ENCODE measurements at places on chromosomes 13 and 19.
A peak's percentile ranks its signal among the peaks of the same experiment; 100 is the strongest.

- DNase-seq: no peak
Observed at GRCh38 chr13:45004096-45004495, 14.8 kb downstream of the GPALPP1 start.

- no peak for DNase-seq
Observed at GRCh38 chr19:32924200-32924599, 47.6 kb downstream of the CEP89 start.

- DNase-seq: no peak
Observed at GRCh38 chr13:66974174-66974573, 256.0 kb downstream of the PCDH9 start.

DNA sequence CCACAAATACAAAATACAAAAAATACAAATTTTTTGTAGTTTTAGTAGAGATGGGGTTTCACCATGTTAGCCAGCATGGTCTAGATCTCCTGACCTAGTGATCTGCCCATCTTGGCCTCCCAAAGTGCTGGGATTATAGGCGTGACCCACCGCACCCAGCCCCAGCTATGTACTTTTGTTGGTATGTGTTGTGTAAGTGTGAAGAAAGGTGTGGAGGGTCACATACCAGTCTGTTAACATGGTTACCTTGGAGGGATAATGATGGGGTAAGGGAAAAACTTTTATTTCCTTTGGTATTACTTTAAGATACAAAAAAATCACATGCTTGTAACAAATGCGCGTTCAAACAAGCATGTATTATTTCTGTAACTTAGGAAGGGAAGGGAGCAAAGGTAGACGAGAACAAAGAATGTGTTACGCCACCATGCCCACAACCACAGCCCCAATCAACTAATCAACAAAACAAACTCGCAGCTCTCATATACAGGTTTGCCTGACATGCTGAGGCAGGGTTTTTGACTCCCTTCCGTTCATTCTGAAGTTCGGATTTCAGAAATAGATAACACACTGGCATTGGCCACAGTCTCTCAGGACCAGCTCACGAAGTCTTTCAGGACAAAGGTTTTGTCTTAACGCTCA, 13.5 kb upstream of the VWA8 start:
- DNase-seq: no peak

- peak; percentile 68 for DNase-seq
Observed at GRCh38 chr19:3375221-3376090, 9.1 kb downstream of the NFIC start.

- DNase-seq: no peak
Observed at GRCh38 chr13:106753251-106753650, 185.3 kb upstream of the ARGLU1 start.

DNA sequence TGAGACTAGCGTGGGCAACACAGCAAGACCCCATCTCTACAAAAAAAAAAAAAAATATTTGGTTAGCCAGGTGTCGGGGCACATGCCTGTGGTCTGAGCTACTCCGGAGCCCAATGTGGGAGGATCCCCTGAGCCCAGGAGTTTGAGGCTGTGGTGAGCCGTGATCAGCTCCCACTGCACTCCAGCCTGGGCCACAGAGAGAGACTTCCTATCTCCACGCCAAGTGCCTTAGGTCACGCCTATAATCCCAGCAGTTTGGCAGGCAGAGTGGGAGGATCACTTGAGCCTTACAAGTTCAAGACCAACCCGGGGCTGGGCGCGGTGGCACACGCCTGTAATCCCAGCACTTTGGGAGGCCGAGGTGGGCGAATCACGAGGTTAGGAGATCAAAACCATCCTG, 8.7 kb upstream of the ADAT3 start:
- no peak for DNase-seq

DNA sequence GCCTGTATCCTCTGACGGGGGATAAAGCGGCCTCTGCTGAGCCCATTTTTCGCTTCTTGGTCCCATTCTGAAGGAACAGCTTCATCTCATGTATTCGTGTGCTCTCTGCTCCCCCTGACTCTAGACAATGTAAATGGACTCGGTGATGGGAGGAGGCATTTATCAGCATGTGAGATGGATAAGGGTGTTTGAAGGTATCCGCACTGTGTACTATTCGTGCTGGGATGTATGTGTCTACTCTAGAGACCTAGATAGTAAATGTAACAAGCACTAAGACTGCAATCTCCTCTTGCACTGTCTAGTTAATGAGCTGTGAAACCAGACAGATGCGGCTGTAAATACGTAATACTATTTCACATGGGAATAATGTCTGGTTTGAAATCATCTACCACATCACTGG, 134.6 kb upstream of the ARGLU1 start:
- DNase-seq: no peak

- no peak for DNase-seq
Observed at GRCh38 chr19:13122275-13122878, 4.3 kb downstream of the NACC1 start.

- peak; percentile 49 for DNase-seq
Observed at GRCh38 chr19:33771384-33772101, 25.1 kb upstream of the KCTD15 start.

DNA sequence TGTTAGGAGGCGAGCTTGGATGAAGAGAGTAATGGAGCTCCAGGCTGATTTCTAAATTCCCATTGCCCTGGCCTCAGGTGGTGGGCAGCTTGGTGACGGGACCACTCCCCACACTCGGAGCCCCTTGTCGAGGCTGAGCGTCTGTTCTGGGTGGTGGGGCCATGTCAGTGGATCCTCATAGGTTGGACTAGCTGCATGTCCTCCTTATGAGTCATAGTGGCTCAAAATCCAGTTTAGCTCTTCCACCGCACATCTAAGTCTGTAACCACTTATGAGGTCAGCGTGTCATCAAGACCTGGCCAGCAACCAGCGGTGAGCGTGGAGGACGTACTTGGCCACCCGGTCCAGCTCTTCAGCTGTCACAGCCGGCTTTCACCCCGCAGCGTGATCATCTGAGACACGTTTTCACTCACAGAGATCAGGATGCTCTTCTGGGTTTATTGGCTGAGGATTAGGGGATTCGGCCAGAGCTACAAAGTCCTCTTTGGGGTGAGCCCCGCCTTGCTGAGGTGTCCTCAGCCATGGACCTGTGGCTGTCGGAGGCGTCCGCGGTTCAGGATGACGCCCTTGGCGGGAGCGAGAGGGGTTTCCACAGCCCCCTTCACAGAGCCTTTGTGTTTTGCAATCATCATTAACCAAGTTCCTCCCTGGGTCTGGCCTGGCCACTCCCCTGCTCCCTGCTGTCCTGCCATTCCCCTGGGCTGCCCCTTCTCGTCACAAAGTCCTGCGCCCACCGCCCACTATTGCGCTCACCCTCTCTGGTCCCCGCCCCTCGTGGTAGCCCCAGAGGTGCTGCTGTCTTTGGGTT, 41.9 kb downstream of the ADPRHL1 start:
- peak; percentile 96 for DNase-seq

- DNase-seq: no peak
Observed at GRCh38 chr13:34939771-34940170, 2.3 kb upstream of the NBEA start.

- DNase-seq: no peak
Observed at GRCh38 chr13:73984949-73985691, 149.1 kb downstream of the KLF12 start.

GRCh38 chr19:1674293-1674679, 21.9 kb upstream of the TCF3 start:
- DNase-seq: no peak

- DNase-seq: no peak
Observed at GRCh38 chr13:37585541-37585940, 13.0 kb downstream of the POSTN start.

- no peak for DNase-seq
Observed at GRCh38 chr13:113053376-113053775, 52.2 kb upstream of the F7 start.

DNA sequence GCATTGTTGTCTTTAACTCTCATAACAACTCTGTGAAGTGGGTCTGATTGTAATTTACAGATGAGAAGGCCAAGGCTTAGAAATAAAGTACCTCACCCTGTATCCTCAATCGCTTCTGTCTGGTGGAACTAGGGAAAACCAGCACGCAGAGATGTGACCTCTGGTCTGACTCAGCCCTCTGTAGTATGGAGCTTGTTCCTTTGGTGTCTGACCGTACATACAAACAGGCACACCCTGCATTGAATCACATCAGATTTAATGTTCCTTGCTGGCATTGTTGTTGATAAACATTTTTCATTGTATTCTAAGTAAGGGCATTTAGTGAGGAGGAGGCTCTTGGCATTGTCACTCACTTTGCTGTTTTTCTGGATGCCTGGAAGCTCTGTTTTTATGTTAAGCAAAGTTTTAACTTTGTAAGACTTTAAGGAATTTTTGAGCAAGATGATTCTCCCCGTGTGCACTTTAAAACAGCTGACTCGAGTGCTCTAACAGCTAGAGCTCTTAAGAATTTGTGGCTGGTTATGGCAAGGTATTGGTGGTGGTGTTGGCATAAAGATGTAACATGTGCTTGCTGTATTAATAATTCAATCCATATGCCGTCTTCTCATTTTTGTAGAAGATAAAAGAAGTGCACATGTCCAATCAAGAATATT, 89.0 kb upstream of the SPATA13 start:
- DNase-seq: peak; percentile 26

- DNase-seq: no peak
Observed at GRCh38 chr13:33245505-33246158, 39.9 kb downstream of the STARD13 start.
